ENCODE measurements at places on chromosomes 5 and 9. TPM values are rescaled to one million over a fixed set of nuclear protein-coding genes. Genes with fewer than 3 reads are reported as not detected.

DNA sequence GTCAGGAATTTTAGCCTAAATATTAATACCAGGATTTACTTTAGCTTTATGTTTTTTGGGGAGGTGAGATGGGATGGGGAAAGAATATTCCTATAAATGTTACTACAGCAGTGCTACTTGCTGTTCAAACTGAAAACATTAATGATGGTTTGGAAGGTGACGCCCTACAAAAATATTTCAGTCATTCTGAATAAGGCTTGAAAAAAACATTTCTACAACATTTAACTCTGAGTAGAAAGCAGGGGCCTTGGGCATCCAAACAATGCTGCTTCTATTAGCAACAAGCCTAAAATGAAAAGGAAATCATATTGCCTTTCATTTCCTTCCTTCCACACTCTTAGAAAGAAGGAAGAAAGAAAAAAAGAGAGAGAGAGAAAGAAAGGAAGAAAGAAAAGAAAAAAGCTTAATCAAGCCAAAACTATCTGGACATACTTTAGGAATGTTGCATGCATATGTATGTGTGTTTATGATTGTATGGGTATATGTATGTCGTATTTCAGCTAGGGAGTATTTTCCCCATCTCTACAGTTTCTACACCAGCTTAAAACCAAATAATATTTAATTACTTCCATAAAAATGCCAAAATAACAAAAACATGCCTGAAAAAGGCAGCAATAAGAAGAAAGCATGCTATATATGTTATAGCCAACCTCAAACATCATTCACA lies 16.3 kb upstream of the DAB2 start:
- DNase-seq = no peak

- peak; percentile 85 for DNase-seq
Observed at GRCh38 chr5:180784497-180785097, 18.0 kb downstream of the MGAT1 start.

DNA sequence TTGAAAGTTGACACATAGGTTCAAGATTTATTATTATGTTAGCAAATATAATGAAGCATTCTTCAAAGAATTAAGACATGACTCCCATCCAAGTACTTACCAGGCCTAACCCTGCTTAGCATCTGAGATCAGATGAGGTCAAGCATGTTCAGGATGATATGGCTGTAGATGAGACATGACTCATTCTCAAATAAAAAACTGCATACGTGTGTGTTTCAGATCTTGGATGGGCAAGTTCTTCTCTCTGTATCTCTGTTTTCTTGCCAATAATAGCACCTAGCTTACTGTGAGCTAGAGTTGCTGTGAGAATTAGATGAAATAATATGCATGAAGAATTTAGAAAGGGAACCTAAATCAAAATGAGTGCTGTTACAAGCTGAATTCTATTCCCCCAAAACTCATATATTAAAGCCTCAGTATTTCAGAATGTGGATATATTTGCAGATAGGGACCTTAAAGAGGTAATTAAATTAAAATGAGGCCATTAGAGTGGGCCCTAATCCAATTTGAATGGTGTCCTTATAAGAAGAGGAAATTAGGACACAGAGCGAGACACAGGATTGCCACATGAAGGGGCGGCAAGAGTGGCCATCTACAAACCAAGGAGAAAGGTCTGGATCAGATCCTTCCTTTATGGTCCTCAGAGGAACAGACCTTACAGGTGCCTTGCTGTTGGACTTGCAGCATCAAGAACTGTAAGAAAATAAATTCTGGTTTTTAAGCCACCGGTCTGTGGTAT lies 146.2 kb downstream of the MARCHF11 start:
- no peak for DNase-seq

DNA sequence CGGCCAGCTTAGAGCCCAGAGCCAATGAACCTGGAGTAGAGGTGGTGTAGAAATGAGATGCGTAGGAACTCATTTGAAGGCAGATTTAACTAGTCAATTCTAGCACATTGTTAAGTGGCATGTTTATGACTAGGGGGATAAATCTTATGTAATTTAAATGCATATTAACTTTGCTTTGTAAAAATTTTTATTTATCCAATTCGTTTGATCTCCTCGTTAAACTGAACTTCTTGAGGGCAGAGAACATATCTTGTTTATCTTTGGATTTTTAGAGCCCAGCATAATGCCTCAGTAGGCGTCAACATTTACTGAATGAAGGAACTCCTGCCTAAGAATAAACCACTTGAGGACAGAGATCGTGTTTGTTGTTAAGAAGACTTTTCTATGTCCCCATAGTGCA lies 41.1 kb upstream of the ACOT12 start:
- DNase-seq = no peak

DNA sequence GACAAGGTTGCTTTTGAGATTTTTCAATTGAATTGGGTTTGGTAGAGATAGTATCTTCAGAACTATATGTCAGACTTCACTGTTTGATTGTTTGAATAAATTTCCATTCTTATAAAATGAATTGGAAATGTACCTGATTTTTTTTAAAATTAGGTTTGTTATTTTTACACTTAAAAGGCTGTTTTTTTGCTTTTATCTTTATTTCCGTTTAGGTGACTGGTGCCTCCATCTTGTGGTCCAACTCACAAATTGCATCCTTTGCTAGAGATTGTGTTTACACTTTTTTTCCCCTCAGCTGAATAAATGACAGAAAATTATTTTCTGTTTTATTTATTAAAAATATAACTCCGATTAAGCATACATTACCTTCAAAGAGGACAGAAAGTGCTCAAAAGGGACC lies 15.6 kb downstream of the NDUFAF2 start:
- no peak for DNase-seq

DNA sequence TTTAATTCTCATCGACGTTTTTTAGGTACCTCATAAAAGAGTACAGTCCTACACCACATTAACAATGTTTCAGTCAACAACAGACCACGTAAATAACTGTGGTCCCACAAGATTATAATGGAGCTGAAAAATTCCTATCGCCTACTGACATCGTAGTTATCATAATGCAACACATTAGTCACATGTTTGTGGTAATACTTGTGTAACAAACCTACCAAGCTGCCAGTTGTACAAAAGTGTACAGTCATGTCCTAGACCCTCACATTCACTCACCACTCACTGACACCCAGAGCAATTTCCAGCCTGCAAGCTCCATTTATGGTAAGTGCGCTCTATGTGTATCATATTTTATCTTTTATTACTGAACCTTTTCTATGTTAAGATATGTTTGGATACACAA lies 16.8 kb downstream of the GNAQ start:
- no peak for DNase-seq

DNA sequence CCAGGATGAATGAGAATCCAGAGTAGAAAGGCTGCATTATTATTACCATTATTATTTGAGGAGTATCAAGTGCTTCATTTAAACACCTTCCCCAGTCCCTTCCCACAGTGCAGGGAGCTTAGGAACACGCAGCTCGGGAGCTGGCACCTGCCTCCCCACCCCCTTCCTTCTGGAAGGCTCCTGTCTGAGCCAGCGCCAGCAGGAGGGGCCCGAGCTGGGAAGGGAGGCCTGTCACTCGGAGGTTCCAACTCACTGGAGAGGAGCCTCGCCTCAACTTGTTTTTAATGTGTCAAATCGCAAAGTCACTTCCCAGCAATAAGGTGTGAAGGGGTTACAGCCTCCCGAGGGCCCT lies 156.4 kb upstream of the IRX4 start:
- no peak for DNase-seq

GRCh38 chr5:20609126-20609525 lies 621.1 kb upstream of the CDH18 start:
- DNase-seq = no peak

DNA sequence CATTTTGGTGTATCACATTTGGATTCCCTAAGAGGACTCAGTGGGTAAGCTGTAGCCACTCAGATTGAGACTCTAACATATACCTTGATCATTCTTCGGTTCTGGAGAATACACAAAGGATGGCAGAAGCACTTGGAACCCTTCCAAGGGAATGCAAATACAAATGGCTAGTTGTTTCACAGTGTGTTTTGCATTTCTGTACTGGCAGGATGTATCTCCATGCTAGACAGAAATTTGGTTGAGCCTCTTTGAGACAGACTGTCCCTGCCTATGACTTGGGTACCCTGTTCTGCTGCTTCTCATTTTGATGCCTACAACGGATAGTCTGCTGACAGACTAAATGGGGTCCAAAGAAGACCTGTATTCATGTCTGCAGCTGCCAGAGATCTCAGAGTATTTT lies 273.5 kb downstream of the TMEM38B start:
- no peak for DNase-seq

DNA sequence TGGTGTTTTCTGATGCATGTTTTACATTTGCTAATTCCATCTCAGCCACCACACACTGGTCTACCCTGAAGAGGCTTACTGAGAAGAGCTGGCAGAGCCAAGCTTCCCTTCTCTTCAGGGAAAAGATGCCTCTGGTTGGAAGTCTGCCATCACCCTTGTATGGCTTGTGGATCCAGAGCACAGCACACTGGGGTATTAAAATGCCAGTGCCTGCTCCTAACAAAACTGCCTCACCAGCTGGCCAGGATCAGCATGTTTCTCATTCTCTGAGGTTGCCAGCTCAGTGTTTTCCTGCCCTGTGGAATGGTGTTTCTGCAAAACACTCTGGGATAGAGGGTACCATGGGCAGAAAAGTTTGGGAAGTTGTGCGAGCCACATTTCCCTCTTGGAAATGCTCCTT lies 31.6 kb upstream of the ZNF618 start:
- no peak for DNase-seq

DNA sequence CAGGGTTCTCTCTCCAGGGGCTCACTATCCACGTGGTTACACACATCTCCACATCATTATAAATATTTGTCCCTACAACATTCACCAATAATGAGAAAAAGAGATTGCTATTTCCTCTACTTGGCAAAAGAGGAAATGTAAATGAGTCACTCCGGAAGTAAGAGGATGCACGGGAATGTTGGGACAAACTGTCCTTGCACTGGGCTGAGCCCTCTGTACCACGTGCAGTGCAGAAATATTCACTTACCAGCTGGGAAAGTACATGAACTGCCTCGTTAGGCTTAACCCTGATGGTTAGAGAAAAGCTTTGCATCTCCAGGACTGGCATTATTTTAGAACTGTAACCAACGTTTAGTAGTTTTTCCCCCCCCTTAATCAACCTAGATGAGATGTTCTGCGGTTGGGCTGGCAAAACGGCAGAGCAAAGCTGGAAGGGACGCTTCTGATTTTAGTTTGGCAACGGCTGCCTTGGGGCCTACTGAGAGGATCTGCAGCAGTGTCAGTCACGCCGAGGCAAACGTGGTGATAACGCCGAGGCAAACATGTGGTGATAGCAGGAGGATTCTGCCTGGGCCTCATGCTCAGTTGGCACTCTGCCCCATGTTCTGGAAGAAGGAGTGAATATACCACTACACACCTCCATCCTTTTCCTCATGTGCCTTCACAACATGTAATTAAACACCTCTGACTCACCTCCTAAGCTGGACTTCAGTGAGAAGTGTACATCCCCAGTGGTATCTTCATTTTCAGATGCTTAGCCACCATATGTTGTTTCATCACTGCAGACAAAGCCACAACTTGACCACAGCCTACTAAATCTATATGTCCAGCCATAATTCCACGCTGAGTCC lies 661.4 kb upstream of the KLF4 start:
- DNase-seq = no peak

GRCh38 chr5:112293587-112293986 lies 125.5 kb downstream of the EPB41L4A start:
- no peak for DNase-seq

- DNase-seq = no peak
Observed at GRCh38 chr9:72600671-72601070, 79.3 kb downstream of the TMC1 start.

GRCh38 chr9:115598751-115599150 lies 480.8 kb upstream of the TNC start:
- no peak for DNase-seq

- DNase-seq = no peak
Observed at GRCh38 chr5:141172381-141173204, at the start of gene PCDHB7. Gene PCDHB7, plus strand, starts transcription at chr5:141172644. Its CDS starts 192 bp downstream, at chr5:141172836.

DNA sequence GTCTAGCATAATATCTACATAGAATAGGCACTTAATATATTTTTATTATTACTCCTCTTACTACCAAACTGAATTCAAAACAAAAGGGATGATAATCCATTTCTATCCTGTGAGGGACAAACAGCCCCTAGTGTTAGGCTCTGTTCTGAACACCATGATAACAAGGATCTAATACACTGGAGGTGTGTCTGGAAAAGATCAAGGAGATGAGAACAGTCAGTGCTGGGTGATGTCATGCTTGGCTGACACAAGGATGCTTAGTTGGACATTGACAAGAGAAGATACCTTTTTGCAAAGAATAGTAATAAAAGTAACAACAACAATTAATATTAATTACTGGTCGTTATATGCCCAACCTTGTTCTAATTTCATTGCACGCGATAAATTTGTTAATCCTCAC lies 458.7 kb downstream of the EBF1 start:
- no peak for DNase-seq

DNA sequence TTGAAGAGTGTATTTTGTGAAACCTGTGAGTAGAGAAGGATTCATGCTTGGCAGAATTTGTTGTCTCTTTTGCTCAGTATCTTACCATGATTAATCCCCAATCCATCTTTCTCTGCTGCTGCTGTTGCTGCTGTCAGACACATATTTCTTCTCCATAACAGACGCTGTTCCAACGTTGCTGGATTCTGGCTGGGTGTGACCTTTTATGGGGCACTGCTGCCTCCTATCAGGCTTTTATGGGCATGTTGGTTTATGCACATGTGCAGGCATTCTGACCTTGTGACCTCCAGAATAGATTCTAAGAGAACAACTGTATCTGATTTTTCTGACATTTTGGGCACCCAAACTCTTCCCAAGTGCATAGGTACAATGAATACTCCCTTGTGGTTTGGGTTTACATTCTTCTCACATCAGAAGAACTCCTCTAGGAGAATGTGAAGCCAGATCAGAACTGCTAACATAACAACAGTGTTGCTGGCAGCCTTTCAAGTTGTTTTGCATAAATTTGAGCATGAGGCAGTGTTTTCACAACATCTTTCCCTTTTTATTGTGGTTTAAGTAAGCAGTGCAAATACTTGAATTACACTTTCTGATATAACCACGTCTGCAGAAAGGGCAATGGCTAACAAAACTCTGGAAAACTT lies 9.2 kb upstream of the ISL1 start:
- no peak for DNase-seq

Gene RETREG1
- 12.0 TPM for total RNA-seq

Gene OTULINL
- total RNA-seq = 5.3 TPM

Gene HARS2
- 45.1 TPM for total RNA-seq

Gene PRDM9
- not detected for total RNA-seq

Gene LHX3
- not detected for total RNA-seq

Gene CCDC192
- 2.5 TPM for total RNA-seq

Gene GFI1B
- not detected for total RNA-seq

Gene CDO1
- not detected for total RNA-seq

Gene HCN1
- not detected for total RNA-seq

Gene KCNN2
- 1.2 TPM for total RNA-seq

Gene FUT7
- total RNA-seq = not detected
